ENCODE measurements at places on chromosomes 13 and 19. TPM values are rescaled to one million over a fixed set of nuclear protein-coding genes. Genes with fewer than 3 reads are reported as not detected.

DNA sequence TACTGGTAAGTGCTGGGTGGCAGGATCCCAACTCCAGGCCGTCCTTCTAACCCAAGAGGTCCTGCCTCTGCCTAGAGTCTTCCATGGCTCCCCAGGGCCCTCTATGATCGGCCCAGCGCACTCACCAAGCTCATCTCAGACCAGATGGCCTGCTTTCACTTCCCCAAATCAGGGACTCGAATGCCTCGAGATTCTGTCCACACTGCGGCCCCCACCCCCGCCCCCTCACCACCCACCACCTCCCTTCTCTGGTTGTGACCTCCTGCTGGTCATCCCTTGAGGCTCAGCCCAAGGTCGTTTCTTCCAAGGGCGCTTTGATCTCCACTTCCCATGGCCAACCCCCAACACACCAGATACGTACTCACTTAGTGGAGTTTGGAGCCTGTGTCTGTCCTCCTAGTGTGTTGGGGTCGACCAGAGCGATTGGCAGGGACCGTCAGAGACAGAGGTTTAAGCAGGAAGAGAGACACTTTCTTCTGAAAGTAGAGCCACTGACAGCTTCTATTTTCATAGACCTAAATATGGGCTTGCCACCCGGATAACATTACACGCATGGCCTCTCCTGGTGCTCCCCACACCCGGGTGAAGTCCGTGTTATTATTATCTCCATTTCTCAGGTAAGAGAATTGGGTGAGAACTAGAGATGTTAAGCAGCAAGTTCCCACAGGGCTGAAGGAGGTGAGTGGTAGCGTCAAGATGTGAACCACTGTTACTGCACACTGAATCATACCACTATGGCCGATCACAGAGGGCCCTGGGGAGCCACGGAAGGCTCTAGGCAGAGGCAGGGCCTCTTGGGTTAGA, at the start of gene FCER2:
FCER2 (minus strand) TSS at position 478 of the 804 bp plus-strand sequence. CDS start 2,371 bp downstream, outside the sequence.
- DNase-seq, result peak; percentile 92
- H3K36me3 ChIP-seq, result peaks cover 24% of the 10 kb centered on the region
- H3K4me3 ChIP-seq, result peak within 1 kb of the TSS; percentile 77
- peak within 1 kb of the TSS; percentile 98 for H3K27ac ChIP-seq
- H3K27me3 ChIP-seq, result no peaks in the 10 kb centered on the region

- no peak overlapping the region for H3K27ac ChIP-seq
- no peaks in the 10 kb centered on the region for H3K4me1 ChIP-seq
- no peaks in the 10 kb centered on the region for H3K36me3 ChIP-seq
- no peak overlapping the region for H3K4me3 ChIP-seq
Measured at GRCh38 chr13:105370011-105370650, 1165.3 kb downstream of the EFNB2 start.

DNA sequence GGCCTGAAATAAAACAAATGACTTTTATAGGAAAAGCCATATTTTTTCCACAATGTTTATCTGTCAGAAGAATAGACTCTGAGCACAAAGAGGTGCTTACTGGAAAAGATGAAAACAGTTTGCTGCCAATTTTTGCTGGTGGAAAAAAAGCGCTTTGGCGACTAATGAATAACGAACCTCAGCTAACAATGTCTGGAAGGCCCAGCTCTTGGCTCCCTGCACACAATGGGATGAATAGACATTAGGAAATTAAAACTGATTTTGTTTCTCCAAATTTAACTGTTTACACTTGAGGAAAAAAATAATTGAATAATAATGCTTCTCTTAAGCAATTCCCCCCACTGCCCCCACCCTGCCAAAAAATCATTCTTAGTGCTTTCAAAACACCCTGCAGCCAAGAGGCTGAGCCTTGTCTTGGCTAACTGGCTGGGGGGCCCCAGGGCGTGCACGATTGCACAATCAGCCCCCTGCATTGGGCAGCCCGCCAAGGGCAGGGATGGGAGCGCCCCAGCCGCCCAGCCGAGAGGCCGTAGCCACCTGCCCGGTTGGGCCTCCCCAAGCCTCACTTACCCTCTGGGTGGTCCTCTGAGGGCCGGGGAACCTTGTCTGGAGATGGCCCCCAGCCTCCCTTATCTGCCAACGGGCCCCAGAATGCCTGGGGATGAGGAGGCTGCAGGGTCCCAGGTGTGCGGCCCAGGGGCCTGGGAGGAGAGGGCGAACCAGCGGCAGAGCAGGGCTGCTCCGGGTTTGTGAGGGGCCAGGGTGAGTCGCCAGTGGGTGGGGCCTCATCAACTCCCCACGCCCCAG, 16.8 kb downstream of the CEBPG start:
- no peaks in the 10 kb centered on the region for H3K27me3 ChIP-seq
- peaks cover 5% of the 10 kb centered on the region for H3K36me3 ChIP-seq
- H3K4me3 ChIP-seq, result no peak overlapping the region
- no peak overlapping the region for H3K27ac ChIP-seq
- DNase-seq, result no peak

DNA sequence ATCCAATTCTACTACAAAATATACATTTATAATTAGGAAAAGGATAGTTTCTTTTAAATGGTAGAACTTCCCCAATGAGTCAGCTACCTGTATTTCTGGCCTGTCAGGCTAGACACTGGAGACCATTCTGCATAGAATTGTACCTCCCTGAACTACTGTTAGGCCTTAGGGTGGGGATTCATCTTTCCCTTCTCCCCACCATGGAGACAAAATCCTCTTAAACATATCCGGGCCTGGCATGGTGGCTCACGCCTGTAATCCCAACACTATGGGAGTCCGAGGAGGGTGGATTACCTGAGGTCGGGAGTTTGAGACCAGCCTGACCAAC, 24.5 kb upstream of the TPT1 start:
- DNase-seq, result no peak
- H3K36me3 ChIP-seq, result peaks cover 5% of the 10 kb centered on the region
- no peak overlapping the region for H3K27ac ChIP-seq
- H3K27me3 ChIP-seq, result no peaks in the 10 kb centered on the region

The CEACAM8 gene
- not detected for polyA plus RNA-seq

DNA sequence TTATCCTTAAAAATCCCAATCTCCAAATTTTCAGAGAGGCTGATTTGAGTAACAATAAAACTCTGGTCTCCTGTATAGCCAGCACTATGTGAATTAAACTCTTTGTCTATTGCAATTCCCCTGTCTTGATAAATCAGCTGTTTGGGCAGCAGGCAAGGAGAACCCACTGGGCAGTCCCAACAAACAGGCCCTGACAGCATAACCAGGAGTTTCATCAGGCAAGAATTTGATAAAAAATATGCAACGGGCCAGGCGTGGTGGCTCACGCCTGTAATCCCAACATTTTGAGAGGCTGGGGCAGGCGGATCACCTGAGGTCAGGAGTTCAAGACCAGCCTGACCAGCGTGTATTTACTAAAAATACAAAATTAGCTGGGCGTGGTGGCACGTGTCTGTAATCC, 42.1 kb downstream of the STK24 start:
- H3K4me3 ChIP-seq, result no peak overlapping the region
- DNase-seq, result no peak
- H3K27ac ChIP-seq, result no peak overlapping the region
- peaks cover 8% of the 10 kb centered on the region for H3K36me3 ChIP-seq

- H3K27me3 ChIP-seq, result no peaks in the 10 kb centered on the region
- H3K4me1 ChIP-seq, result peaks cover 25% of the 10 kb centered on the region
- peak; percentile 95 for DNase-seq
Measured at GRCh38 chr19:20167020-20167644, at the start of gene ZNF486. Gene ZNF486 (plus strand): TSS chr19:20167214. CDS start chr19:20167331, 117 bp downstream.

The FUT1 gene
- not detected for polyA plus RNA-seq

The SIGLECL1 gene
- not detected for polyA plus RNA-seq

- DNase-seq, result peak; percentile 49
- H3K36me3 ChIP-seq, result no peaks in the 10 kb centered on the region
- H3K4me3 ChIP-seq, result no peak overlapping the region
- no peak overlapping the region for H3K27ac ChIP-seq
- peaks cover 29% of the 10 kb centered on the region for H3K4me1 ChIP-seq
Measured at GRCh38 chr13:99972190-99972731, 694 bp upstream of the ZIC5 start.

The PSMC4 gene
- polyA plus RNA-seq, result 63.0 TPM
